SK-N-SH treated with all-trans-retinoic acid at 6 μM for 48 hours (cell line): ENCODE measurements at places on chromosomes 6 and 20.

GRCh38 chr20:44615169-44615791, 32.9 kb downstream of the PKIG start:
- ATAC-seq = no peak

DNA sequence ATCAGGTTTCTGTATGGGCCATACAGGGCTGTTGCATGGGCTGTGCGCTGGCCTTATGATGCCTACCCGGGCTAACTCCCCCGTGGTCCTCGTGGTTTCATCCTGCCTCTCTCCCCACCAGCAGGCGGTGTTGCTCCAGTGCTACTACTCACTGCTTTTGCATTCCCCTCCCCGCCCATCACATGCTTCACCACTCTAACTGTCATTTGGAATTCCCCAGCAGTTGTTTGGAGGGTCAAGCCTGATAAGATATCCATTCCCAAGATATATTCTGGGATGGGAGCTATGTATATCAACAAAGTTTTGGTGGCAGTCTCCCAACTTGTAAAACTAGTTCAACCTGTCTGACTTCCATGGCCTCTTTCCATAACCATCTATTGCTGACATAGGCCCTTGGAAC, 233.2 kb upstream of the SOX4 start:
- ATAC-seq = no peak

DNA sequence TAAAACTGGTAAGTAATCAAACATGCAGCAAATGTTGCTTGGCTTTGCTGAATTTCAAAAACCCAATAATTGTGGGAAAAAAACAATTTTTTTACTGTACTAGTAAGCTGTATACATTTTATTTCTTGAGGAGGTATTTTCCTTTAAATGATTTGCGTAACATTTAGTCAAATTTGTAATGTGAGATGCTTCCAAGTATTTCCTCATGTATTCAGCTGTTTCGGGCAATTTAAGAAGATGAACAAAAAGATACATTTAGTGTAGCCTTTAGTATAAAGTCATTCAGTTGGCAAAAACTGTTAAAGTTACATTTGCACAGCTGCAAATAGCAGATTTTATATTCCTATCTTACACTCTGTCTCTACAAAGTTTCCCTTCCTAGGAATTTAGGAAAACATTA, 186.1 kb upstream of the SCGN start:
- no peak for ATAC-seq

DNA sequence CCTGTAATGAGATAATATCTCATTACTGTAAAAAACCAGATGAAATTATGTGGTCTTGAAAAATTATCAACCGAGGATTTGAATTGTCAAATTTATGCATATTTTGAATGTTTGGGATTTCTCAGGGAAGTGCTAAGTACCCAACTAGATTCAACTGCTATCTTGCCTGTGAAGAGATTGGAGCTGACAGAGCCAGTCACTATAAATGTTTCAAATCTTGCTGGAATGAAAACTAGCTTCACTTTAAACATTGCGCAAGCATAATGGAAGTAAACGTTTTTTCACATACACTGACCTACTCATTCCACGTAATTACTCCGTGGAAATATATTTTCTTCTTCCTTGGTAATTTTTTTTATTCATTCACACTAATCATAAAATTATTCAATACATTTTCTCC, 46.7 kb downstream of the TMEM170B start:
- no peak for ATAC-seq

GRCh38 chr20:32113591-32114260, 4.2 kb downstream of the TM9SF4 start:
- ATAC-seq = no peak

- no peak for ATAC-seq
These were observed 50.4 kb upstream of the APCDD1L start for GRCh38 chr20:58565461-58566175.

DNA sequence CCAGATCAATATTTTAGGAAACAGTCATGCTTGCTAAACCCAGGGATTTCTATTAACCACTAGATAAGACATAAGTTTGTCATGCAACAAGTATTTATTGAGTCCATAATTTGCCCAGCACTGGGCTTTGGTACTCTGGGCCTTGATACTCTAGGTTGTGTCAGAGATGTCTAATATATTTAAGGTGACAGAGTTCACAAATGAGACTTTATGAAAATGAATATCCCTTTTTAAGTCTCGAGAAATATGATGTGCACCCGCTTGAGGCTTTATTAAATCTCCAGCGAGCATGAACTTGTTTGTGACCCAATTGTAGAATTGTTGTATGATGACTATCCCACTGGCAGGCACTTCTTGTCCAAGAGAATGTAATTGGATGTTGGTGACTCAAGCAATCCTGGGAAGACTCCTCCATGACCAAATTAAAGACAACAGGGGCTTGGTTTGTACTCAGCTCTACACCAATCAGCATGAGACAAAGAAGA, 109.2 kb downstream of the ESR1 start:
- no peak for ATAC-seq

DNA sequence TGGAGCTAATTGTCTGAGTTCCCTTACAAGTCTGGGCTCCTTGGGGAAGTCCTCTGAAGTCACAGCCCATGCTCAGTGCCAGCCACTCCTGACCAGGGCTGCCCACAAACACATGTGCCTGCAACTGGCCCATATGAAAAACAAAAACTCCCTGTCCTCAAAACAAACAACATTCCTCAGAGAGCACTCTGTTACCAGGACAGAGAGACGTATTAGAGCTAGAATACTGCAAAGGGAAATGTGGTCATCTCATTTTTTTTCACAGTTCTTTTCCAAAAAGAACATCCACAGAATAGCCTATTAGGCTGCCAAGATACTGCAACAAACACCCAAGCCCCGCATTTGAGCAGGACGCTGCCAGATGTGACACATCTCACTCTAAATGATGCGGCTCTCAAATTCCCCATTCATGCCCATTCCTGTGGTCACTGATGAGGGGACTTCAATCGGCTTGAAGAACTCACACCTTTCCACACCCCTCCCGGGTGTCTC, 71.1 kb downstream of the SLC22A23 start:
- no peak for ATAC-seq

DNA sequence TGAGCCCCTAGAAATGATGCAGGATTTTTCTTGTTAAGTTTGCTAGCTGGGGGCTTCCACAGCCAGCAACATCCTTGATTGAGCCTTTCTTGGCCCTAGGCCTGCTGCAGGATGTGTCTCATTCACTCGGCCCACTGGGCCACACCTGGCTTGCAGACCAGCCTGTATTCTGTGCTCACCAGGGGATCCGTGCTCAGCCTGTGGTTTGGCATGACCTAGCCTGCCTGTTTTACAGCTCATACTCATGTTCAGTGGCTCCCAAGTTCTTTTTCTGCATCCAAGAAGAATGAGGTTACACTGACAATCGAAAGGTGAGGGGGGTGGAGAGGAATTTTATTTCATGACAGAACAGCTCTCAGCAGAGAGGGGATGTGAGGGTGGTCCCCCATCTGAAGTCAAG, 263.4 kb downstream of the RIMS1 start:
- no peak for ATAC-seq

- peak; percentile 12 for ATAC-seq
These were observed 1.9 kb upstream of the POU3F2 start for GRCh38 chr6:98832284-98833056.

- ATAC-seq = no peak
These were observed 51.9 kb upstream of the SYNDIG1 start for GRCh38 chr20:24417485-24417884.

GRCh38 chr6:91970700-91971099, 1383.8 kb upstream of the MAP3K7 start:
- ATAC-seq = no peak

DNA sequence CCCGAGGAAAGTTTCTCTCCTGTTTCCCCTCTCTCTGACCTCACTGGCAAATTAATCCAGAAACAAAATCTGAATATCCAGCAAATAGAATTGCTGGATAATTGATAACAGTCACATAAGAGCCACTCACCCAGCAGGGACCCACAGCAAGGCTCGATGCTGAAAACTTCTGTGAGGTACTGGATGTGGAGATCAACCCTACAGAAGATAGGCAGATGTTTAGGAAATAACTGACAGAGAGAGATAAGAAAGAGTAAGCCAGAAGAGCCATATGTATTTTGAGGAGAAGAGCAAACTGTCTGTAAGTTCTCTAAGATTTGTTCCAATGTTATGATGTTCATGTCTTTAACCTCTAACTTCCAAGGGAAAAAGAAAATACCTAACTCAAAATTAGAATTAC, 59.7 kb downstream of the PKHD1 start:
- ATAC-seq = no peak

DNA sequence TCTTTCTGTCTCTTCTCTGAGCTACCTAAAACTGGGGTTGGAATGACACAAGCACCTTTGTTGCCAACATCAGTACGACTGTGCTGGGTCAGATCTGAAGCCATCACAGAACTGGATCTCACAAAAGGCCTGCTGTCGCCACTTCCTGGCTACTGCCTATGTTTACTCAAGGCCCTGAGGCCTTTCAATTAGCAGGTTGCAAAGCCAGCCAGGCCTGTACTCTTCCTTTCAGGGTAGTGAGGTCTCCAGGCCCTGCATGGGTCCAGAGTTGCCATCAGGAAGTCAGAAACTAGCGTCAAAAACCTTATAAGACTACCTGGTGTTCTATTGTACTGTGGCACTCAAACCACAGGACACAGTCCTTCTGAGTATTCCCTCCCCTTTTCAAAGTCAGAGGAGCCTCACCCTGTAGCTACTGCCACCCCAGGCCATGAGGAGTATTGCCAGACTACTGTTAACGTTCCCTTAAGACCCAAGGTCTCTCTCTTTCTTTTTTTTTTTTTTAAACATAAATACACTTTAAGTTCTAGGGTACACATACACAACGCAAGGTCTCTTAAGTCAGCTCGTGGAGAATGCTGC, 937.4 kb upstream of the GJE1 start:
- ATAC-seq = no peak; the same call in 2 of the 3 replicates

GRCh38 chr6:151370509-151371078, 20.8 kb downstream of the ZBTB2 start:
- ATAC-seq = peak; percentile 83

GRCh38 chr6:107318100-107318736, 141.1 kb downstream of the PDSS2 start:
- peak; percentile 98 for ATAC-seq

DNA sequence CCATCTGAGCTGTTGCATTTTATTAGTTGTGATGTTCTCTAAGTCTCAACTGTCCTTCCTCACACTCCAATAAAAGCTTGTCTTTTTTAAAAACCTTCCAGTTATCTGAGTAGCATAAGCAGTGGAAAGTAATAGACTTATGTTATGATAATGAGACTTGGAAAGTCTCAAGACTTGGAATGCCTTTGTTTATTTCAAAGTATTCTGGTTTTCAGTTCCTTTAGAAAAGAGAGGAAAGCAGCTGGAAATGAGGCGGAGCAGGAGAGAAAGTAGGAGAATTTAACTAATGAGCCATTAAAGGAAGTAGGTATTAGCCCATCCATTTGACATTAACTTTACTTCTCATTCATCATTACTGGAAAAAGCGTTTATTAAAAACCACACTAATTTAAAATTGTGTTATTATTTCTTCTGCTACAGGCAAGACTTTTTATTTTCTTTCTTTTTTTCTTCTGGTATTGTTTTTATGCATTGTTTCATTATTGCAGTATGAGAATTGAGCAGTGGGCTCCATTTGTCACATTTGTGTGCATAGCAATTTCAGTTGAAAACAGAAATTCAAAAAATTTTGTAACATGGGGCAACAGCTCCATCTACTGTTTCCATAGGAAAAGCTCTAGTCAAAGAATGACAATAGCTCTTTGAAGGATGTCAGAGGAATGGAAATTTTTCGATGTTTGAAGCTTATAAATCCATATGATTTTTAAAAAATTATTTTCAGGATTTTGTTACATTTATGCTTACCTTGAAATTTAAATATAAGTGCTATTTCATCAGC, 194.8 kb downstream of the COL9A1 start:
- ATAC-seq = peak; percentile 65; the same call in 2 of the 3 replicates

DNA sequence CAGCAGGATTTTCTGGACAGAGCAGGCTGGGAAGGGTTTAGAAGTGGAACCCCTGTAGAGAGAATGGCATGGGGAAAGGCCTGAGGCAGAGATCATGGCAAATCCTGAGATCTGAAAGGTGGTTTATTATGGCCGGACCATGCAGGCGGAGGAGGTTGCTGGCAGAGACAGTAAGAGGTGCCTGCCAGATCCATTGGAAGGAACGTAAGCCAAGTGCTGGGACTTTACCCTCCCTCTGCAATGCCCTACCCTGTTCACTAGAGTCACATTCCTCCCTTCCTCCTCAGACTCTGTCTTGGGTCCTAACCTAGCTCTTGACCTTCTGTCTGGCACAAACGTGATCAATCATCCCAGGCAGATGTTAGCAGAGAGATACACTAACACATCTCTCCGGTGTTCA, 66.4 kb upstream of the SLC22A23 start:
- no peak for ATAC-seq

DNA sequence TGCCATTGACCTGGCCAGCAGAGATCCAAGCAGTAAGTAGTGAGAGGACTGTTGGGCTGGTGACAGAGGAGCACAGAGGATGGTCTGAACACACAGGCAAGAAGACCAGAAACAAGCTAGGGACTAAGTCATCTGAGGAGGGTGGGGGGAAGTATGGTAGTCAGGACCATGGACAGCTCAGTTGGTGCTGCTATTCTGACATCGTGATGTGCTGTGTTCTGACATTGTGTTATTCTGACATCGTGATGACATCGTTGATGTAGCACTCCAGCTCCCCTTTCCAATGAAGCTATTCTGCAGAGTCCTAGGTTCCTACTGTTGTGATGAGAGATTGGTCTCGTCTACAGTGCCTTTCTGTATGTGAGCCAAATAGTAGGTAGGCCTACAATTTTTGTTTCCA, 28.7 kb downstream of the CFAP206 start:
- peak; percentile 70 for ATAC-seq

DNA sequence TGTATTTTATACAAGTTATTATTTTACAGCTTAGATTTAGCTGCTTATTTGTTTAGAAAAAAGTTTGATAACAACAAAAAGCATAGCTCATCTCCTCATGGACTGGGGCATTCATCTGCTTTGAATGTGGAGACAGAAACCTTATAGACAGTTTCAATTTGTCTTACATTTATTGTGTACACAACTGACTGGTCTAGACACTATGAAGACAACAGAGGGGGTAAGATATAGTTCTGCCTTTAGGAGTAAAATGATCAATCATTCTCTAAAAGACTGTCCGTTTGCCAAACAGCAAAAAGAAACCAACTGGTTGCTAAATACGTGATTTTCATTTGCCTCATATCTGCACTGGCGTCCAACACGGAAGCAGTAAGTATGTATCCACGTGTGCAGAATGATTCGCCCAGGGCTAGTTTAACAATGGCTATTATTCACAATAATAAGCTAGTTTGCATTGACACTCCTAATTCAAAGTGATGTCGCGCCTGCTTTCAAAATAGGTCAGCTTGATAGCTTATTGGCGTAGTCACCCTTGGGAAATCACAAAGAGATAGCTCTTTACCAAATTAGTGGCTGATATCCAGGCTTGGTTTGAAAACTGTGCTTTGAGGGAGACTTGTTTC, 153.6 kb downstream of the BMP2 start:
- ATAC-seq = no peak

- ATAC-seq = no peak
These were observed 3.0 kb downstream of the TRIM10 start for GRCh38 chr6:30157999-30158398.

DNA sequence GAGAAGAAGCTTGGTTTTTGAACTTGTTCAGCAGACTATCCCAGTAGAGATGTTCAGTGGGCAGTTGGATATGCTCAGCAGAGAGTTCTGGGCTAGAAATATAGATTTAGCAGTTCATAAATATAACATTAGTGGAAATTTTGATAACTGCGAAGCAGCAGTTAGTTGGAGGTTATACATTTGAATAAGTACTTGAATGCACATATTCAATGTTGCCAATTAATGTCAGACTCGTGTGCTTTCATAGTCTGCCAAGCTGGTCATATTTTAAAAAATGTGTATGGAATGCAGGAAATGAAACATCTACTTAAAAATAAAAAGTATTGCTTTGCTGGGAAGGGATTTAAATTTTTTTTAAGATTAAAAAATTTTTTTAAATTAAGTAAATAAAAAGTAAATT, 92.5 kb upstream of the E2F3 start:
- ATAC-seq = peak; percentile 20; the same call in 1 of the 3 replicates
